ENCODE measurements at places on chromosomes 11 and 22.
A peak's percentile ranks its signal among the peaks of the same experiment; 100 is the strongest.

DNA sequence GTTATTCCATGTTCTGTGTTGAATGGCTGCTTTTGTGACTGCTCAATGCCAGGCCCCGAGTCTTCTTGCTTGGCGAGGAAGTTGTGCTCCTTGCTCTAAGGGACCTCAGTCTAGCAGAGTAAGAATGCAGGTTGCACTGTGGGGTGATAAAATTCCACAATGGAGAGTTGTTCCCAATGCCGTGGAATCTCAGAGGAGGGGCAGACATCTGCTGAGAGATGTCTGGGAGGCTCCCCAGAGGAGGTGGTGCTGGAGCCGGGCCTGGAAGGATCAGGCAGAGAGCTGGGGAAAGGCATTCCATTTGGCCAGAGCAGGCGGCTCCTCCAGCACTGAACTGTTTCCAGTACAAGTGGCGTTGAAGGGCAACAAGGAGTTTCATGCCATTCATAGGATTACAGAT, 55.2 kb downstream of the ST3GAL4 start:
- DNase-seq: no peak

- no peak for DNase-seq
Measured at GRCh38 chr11:2590131-2590964, 109.4 kb downstream of the KCNQ1OT1 start.

GRCh38 chr11:103091064-103091800, 728 bp downstream of the DCUN1D5 start:
- peak; percentile 59 for DNase-seq

- no peak for DNase-seq
Measured at GRCh38 chr11:86724137-86724536, 51.7 kb upstream of the ME3 start.

GRCh38 chr22:22469527-22469926, 39.0 kb downstream of the ZNF280B start:
- DNase-seq: no peak

DNA sequence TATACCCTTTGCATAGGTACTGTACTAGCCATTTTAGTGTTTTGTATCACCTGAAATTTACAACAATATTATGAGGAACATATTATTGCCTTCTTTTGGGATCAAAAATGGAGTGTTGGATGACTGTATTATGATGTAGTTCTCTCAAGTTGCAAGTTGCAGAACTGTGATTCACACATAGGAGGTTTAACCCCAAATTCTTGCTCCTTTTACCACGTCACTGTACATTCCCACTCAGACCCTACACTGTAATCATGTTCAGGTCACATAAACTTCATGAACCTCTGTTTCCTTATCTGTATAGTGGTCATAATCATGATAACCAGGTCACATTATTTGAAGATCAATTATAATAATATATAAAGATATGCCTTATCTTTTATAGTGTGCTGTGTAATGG, 925.1 kb upstream of the TENM4 start:
- no peak for DNase-seq

- no peak for DNase-seq
Measured at GRCh38 chr11:45432910-45433309, 146.8 kb upstream of the SYT13 start.

- DNase-seq: no peak
Measured at GRCh38 chr11:100970283-100971164, 159.1 kb downstream of the PGR start.

GRCh38 chr22:31625661-31626426, 36.2 kb downstream of the PISD start:
- DNase-seq: no peak

- no peak for DNase-seq
Measured at GRCh38 chr11:62446091-62446490, 27.3 kb downstream of the SCGB1A1 start.

DNA sequence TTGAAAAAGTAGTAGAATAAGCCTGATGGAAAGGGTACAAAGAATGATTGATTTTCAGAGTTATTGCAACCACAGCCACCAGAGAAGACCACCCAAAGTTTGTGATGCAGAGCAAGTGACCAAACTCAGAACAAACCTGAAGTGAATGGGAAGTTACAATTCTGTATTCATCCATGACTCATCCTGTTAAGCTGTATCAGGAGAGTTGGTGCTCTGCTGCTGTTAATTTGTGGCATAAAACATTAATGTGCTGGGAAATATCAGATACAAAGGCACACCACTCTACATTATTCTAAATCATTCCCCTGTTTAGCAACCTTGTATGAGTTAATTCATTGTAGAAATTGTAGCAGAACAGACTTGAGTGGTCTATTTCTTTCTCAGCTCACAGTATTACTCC, 19.6 kb upstream of the PDGFD start:
- no peak for DNase-seq

DNA sequence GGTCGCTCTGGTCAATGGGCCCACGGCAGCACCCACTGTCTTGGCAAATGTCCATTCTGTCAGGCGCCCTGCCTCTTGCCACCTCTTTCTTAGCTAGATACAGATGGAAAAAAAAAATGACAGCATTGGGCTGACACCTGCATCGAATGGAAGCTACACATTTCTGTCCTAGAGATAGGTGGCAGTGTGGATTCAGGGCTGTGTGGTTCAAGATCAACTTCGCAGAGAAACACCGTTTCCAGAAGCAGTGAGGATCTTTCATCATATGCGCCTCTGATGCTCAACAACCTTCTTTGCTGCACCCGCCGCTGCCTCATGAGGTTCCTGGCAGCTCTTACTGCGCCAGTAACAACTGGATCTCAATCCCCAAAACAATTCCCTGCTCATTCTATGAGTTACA, 236.3 kb downstream of the KIRREL3 start:
- no peak for DNase-seq

- DNase-seq: peak; percentile 34
Measured at GRCh38 chr11:87878373-87878825, 296.8 kb downstream of the RAB38 start.

GRCh38 chr11:131829725-131830124, 459.3 kb downstream of the NTM start:
- DNase-seq: no peak

- no peak for DNase-seq
Measured at GRCh38 chr11:19970944-19971343, 189.3 kb downstream of the DBX1 start.

DNA sequence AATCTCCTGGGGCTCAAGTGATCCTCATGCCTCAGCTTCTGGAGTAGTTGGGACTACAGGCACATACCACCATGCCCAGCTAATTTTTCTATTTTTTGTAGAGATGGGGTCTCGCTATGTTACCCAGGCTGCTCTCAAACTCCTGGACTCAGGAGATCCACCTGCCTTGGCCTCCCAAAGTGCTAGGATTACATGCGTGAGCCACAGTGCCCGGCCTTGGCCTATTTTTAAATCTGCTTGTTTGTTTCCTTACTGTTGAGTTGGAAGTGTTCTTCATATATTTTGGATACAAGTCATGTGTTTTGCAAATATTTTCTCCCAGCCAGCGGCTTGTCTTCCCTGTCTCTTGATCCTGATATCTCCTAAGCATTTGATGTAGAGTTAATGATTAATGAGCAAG, 5.0 kb downstream of the PARVB start:
- no peak for DNase-seq

GRCh38 chr11:61265357-61265756, 24.4 kb downstream of the PGA5 start:
- no peak for DNase-seq

- no peak for DNase-seq
Measured at GRCh38 chr11:123570939-123571580, 83.4 kb downstream of the SCN3B start.

DNA sequence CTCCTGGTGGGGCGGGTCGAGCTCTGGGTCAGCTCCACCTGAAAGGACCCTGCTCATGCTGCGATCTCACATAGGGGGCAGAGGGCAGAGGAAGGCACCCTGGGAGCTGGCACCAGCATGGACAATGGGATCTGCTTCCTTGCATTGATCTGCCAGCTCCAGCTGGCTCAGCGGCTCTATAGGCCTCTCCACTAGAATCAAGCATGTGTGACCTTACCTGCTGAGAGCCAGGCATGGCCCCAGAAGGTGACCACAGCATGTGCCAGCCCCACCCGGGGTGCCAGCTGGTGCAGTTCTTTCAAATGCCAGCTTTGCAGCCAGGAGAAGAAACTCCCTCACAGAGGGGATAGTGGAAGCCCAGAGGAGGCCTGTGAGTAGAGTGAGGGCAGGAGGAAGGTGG, 22.0 kb upstream of the KLHL35 start:
- DNase-seq: no peak

DNA sequence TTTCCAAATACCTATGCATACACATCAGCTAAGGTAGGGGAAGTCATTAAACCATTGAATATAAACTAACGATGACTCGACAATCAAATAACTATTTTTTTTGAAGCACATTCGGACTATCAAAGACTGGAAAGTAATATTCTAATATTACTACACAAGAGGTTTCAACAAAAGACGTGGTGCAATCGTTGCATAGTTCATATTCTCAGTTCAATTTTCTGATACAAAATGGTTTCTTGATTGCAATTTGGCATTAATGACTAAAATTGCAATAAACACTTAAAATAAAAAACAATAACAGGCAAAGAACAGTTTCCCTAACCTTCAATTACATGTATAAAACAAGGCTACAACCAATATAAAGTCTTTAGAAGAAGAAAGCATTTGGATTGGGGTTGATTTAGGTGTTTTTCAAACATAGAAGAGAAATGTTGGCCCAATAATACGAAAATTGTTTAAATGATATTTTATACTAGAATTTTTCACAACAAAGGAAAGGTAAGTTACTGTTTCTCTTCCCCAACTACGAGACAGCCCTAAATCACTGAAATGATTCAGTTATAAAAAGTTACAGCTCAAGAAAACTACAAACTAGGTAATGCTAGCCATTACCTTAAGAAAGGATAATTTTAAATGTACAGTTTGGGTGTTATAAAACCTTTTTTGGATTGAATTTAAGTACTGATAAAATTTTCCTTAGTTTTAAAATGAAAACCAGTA, 17.6 kb downstream of the BLID start:
- no peak for DNase-seq

GRCh38 chr22:26313291-26313690, 115.8 kb upstream of the ASPHD2 start:
- no peak for DNase-seq

DNA sequence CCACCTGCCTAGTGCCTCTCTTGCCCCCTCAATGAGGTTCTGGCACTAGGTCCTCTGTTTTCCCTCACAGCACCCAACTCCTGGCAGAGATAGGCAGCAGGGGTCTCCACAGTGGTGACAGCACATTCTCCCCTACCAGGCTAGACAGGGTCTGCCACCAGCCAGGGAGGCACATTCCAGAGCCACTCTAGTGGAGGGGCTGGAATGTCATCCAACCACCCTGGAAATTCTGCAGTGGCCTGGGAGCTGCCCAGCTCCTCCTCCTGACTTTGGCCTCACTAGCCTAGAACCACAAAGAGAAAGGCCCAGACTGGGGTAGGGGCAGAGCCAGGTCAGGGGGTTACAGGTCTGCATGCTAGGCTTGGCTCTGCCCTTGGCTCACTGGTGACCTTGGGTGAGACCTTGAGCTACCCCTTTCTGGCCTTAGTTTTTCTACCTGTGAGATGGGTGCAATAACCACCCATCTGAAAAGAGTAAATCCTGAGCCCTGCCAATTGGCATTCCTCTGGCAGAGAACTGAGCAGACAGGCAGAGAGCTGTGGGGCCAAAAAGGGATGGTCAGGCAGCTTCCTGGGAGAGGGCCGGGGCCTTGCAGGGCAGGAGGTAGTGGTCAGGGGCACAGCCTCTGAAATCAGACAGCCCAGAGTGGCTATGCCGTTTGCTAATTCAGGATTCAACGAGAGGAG, 7.1 kb downstream of the P2RY2 start:
- no peak for DNase-seq

GRCh38 chr11:112156956-112157766, 6.7 kb downstream of the IL18 start:
- no peak for DNase-seq

DNA sequence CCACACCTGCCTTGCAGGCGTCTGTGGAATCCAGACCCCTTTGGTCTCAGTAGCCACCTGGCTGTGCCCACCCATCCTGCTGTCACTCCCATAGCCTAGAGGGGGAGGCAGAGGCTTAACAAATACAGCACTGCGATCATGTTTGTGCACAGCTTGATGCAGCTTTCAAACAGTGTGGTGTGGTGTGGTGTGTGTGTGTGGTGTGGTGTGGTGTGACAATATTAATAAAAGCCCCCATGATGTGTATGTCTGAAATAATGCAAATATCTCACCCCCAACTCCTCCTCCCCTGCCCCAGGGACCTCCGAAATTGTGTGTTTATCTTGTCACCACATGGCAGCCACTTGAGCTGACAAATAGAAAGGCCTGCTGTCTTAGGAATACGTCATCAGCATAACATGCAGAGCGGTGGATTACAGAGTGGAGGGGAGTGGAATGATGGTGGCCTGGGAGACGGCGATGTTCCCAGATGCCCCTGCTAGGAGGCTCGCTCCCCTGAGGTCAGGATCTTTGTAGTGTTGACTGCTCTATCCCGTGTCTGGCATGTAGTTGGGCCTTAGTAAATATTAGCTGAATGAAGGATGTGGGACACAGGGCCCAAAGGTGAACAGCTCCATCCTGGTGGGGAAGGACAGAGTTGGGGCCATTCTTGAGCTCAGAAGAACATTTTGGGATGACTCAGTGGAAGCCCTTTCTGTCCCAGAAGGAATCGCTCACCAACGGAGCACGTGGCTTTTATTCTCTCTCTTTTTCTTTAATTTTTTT, 2.8 kb downstream of the PDXP start:
- DNase-seq: no peak

DNA sequence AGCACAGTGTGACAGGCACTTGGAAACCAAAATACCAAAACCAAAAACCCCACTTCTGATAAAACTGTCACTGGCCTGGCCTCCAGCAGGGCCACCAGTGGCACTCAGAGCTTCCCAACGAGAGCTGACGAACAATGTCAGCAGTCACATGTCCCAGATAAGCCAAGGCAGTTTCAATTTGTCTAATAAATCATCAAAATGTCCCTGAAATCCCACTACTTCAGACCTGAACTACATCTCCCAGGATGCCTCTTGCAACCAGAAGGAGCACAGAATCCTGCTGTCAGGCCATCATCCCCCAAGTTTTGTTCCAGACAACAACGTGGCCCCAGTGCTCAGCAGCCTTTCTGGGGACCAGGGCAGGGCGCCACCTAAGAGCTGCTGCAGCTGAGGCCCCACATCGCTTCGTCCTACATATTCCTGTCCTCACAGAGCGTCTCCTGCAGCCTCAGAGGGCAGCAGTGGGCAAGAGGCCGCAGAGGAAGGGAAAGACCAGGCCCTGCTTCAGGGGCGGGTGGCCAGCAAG, 25.1 kb downstream of the LRFN4 start:
- DNase-seq: no peak
